ENCODE measurements at places on chromosomes 3 and 15. TPM values are rescaled to one million over a fixed set of nuclear protein-coding genes. Genes with fewer than 3 reads are reported as not detected.

The LYZL4 gene
- not detected for total RNA-seq

The SNTN gene
- not detected for total RNA-seq

The IMPG2 gene
- 0.29 TPM for total RNA-seq

The LNP1 gene
- 2.3 TPM for total RNA-seq

The TMCO5A gene
- total RNA-seq = not detected

The GAP43 gene
- total RNA-seq = not detected

The PRRT3 gene
- total RNA-seq = 6.4 TPM

The KNG1 gene
- total RNA-seq = not detected

The ISLR2 gene
- 0.14 TPM for total RNA-seq

The DAPK2 gene
- total RNA-seq = 15.0 TPM

The FAM81A gene
- 3.7 TPM for total RNA-seq

The TEX55 gene
- total RNA-seq = not detected

The TRIM69 gene
- total RNA-seq = 79.1 TPM

The CHCHD6 gene
- 7.7 TPM for total RNA-seq

The P2RY1 gene
- 0.35 TPM for total RNA-seq
